Activated CD4-positive, CD25-positive, alpha-beta regulatory T cell treated with anti-CD3 and anti-CD28 coated beads, Interleukin-2, amount 50 U/mL, for 24 hours (primary cell): ENCODE measurements at places on chromosomes 7 and 10.

- ATAC-seq: no peak
Observed at GRCh38 chr7:1386623-1387220, 72.5 kb downstream of the MICALL2 start.

DNA sequence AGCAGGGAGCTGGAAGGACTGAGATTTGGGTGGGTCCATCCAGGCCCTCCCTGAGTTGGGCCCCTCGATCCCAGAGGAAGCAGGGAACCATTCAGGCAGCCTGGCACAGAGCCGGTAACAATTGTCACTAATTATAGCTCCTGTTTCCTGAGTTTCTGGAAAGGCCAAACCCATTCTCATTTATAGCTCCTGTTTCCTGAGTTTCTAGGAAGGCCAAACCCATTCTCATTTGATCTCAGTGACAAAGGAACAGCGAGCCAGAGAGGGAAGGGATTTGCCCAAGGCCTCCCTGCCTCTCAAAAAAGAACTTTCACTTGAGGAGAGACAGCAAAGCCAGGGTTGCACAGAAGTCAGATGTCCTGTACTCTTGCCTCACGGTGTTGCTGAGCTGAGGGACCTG is 521.9 kb downstream of the TYW1 start:
- no peak for ATAC-seq

GRCh38 chr7:67407392-67408071 is 410.9 kb downstream of the TYW1 start:
- no peak for ATAC-seq

DNA sequence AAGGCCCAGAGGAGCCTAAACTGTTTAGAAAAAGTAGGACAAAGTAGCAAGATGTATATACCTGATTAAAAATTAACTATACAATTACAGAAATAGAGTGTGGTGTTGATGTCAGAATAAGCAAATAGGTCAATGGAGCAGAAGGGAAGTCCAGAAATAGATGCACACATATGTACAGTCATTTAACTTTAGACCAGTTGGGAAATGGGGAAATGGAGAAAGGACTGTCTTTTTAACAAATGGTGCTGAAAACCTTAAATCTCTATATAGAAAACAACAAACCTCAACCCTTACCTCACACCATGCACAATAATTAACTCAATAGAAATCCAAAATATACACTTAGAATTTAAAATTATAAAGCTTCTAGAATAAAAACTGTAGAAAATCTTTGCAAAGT is 72.2 kb downstream of the CH25H start:
- ATAC-seq: no peak

- ATAC-seq: no peak
Observed at GRCh38 chr7:155378959-155379871, 78.7 kb upstream of the EN2 start.

- no peak for ATAC-seq
Observed at GRCh38 chr10:70378122-70378521, 4.3 kb downstream of the LRRC20 start.

DNA sequence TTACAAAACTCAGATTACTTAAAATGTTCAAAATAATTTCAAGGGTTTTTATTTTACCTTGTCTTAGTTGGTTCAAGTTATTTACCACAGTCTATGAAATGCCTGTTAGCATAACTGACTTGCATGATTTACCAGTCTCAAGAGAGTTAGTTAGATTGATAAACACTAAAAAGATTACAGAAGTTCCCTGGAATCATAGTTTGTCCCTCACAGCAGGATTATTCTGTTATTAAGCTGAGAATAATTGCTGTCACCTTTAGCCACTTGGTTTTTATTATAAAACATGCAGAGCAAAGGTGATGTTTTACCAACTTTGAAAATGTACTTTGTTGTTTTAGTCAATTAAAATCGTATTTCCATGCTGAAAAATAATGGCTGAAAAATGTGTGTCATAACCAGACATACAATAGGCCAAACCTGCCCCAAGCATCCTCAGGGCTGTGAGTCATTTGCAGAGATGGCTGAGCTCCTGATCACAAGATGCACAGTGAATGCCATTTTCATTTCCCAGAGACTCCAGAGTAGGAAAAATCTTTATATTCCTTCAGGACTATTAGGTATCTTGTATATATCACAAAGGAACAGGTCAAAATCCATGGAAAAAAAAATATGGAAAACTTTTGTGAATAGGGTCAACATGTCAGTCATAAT is 87.8 kb upstream of the DKK1 start:
- no peak for ATAC-seq

- no peak for ATAC-seq
Observed at GRCh38 chr7:89998554-89998953, 155.7 kb upstream of the STEAP1 start.

DNA sequence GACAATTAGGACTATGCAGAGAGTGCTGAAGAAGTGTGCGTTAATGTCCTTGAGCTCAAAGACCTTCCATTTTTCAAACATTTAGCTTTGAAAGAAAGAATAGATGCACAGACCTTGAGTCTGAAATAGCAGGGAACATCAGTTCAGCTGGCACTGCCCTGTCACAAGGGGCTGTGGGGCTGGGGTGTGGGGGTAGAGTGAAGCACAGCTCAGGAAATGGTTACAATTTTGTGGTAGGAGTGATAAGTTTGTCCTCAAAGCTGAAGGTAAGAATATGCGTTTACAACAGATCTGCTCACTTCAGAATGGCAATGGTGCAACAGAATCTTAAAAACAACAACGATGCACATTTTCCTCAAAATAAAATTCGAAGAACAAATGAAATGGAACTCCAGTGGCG is 33.6 kb downstream of the SMKR1 start:
- ATAC-seq: no peak

DNA sequence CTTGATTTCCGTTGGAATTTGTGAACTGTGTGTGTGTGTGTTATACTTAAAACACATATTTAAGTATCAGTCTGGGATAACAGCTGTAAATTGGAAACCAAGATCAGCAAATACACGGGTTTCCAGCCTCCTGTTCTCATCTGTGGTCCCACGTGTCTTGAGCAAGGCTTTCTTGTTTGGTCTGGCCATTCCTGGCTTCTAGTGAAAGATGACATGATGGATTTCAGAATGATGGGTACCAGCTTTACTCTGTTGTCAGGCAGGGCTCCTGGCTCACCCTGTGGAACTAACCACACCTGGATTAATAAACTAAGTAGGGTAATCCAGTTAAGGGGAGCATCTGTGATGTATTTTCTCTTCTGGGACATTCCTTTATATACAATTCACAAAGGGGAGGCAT is 346.2 kb upstream of the AOAH start:
- ATAC-seq: no peak

DNA sequence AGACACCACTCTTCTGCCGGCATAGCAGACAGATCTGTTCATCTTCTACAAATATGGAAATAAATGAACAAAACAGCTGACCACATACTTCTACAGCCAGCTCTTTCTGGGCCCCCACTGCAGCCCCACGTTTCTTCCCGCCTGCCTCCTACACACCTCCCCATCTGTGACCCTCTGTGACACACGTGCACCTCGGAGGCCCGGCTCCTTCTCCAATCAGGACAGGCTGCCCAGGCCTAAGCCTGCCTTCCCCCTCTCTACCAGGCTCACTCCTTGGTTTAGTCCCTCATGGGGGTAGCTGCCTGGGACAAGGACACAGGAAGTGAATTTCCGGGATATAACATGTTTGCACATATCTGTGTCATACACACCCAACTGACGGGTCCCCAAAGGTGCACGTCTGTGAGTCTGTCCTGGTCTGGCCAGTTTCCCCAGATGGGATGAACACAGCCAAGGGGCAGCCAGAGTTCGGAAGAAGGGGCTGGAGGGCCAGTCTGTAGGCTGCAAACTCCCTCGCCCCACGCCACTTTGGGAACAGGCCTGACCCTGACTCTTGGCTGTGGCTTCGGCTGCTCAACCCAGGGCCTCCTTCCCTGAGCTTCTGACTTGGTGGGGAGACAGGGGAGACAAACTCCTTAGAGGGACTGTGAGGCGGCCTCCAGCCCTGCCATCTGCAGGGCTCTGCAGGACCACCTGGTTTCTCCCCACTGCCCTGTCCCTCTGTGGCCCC is 30.3 kb downstream of the PITRM1 start:
- ATAC-seq: no peak

DNA sequence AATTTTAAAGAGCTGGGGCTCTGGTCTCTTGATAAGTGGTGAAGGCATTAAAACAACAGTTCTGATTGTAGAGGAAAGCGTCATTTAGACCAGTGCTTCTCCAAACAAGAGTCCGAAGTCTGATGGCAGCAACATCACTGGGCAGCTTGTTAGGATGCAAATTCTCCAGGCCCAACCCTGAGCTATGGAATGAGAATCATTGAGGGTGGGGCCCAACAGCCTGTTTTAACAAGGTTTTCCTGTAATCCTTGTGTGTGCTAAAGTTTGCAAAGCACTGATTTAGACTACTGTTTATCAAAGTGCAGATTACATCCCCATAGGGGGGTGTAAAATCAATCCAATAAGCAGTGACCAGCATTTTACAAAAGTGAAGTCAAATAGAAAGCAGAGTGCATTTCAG is 2.6 kb upstream of the ZNRF2 start:
- no peak for ATAC-seq

DNA sequence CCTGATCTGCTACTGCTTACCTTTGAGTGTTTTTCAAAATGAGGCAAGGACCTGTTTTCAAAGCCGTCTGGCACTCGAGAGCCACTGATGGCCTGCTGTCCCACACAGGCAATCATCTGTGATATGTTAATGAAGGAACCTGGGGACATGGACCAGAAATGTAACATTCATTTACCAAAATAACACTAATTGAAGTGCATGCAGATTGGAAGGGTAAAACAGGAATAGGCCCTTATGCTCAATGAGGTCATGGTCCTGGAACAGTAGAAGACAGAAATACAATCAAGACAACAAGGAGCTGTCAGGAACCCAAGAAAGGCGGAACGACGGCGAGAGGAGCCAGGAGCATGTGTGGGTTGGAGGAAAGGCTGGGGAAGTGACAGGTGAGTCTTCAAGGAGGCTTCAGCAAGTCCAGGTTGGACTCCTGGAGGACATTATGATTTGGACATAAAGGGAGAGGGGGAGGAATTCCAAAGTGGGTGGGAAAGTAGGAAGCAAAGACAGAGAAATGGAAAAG is 28.3 kb downstream of the POLR3A start:
- ATAC-seq: no peak

- ATAC-seq: no peak
Observed at GRCh38 chr10:89525556-89525955, 9.8 kb downstream of the SLC16A12 start.

GRCh38 chr7:2192831-2193534 is 39.8 kb downstream of the MAD1L1 start:
- no peak for ATAC-seq

GRCh38 chr7:117871778-117872538 is 1.3 kb downstream of the CTTNBP2 start:
- ATAC-seq: no peak

DNA sequence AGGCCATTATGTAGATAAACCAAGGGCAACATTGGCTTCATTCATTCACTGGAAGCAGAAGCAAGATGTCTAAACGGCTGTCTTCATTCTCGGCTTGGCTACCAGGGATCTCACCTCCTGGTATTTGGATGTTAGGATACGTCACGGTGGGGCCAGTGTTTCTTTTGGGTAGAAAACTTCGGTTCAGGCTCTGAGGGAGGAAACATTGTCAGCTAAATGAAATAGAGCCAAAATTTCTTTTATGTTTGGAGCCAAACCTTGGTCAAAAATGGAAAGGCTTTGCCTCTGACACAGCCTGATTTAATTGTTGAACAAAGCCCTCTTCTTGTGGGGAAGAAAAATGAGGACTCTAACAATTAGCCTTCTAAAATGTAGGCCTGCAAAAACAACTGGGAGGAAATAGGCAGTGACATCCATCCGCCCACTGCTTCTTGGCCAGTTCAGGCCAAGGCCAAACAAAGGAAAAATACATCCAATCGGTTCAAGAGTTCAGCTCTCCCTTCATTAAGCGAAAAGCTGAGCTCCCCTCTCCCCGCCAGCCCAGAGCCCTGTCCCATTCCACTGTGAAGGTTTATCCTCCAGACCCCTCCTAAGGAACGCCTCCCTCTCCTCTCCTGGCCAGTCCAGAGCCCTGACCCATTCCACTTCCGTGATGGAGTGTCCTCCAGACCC is 44.4 kb downstream of the PFKFB3 start:
- ATAC-seq: no peak

- ATAC-seq: no peak
Observed at GRCh38 chr10:86632009-86632800, 22.1 kb upstream of the OPN4 start.

DNA sequence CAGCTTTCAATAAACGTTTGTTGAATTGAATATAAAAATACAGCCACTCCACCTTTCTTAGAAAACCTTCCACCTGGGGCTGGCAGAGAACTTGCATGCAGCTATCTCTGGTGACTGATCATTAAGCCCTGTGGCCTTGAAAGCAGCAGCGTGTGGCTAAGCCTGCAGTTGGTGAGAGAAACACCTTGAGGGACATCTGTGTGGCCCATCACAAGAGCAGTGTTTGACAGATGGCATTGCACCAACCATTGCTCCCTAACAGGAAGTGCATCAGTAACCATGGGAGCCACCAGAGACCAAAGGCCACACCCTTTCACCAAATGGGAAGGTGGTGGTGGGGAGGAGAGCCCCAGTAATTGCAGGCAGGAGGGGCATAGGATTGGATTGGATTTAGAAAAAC is 22.4 kb downstream of the RHOBTB1 start:
- no peak for ATAC-seq

- no peak for ATAC-seq
Observed at GRCh38 chr7:78528964-78529363, 730.4 kb downstream of the PHTF2 start.
